ENCODE measurements at places on chromosomes 2 and 18.

DNA sequence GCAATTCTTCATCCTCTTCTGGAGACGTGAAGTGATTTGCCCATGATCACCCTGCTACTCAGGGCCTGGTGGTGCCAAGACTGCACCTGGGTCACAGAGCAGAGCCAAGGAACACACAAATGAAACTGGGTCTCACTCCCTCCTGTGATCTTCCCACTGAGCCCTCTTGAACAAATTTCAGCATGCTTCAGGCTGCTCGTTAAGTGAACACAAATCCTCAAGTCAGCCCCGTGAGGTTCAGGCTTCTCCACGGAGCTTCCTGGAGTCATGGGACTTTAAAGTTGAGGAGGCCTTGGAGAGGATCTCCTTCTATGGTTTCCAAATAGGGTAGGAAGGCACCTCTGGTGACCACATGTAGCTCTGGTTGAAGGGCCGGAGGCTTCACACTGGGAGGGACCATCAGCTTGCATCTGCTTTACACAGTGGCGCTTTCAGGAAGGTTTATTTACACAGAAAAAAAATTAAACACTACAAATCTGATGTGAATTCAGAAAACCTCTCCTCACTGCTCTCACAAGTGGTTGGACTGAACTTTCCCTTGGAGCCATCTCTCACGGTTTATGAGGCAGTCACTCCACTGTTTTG lies 255.4 kb downstream of the LOXHD1 start:
- peak; percentile 86 for DNase-seq

- no peak for DNase-seq
Measured at GRCh38 chr2:80147690-80148089, 156.9 kb downstream of the LRRTM1 start.

GRCh38 chr18:9638886-9639285 lies 24.5 kb upstream of the PPP4R1 start:
- no peak for DNase-seq

GRCh38 chr2:24238158-24238557 lies 63.3 kb downstream of the FAM228A start:
- peak; percentile 71 for DNase-seq

DNA sequence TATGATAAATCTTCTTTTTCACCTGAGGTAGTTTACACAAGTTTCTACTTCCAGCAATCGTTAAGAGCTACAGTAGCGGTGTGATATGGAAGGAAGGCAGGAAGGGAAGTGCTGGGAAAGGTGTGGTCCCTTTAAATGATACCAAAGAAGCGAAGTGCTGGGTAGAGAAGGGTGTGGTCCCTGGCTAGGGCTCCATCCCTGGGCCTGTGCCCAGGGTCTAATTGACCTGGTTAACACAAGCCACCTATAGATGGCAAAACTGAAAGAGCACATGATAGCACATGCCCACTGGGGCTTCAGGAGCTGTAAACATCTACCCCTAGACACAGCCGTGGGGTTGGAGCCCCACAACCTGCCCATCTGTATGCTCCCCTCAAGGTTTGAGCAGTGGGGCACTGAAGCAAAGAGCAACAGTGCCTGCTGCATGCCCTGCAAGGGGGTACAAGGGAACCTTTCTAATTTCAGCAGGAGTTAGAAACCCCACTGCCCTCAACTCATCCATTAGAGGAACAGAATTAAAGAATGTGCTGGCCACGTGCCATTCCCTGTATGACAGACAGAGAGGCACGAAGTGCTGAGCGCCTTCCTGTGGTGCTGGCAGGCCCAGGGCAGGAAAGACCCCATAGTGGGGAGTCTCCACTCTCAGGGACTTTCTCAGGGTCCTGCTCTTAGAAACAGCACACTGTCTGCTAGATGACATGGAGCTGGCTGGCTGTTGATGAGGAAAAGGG lies 153.1 kb upstream of the LMAN1 start:
- no peak for DNase-seq

DNA sequence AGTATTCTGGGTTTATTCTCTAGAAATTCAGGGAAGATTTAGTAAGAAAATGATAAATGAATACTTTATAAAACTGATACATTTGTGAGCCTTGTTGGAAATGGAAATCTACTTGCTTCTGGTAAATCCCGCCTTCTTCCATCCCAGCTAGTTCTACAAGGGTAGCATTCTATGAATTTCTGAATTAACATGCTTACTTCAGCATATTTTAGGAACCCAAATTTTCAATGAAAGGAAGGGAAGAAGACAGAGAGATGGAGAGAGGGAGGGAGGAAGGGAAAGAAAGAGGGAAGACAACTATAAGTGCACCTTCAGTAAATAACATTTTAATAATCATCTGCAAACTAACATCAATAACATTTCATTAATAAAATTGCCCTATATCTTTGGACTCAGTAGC lies 26.6 kb upstream of the TMEM237 start:
- DNase-seq = no peak

- peak; percentile 3 for DNase-seq
Measured at GRCh38 chr2:17879137-17879912, 858 bp downstream of the KCNS3 start.

GRCh38 chr2:207357216-207357615 lies 172.5 kb upstream of the CREB1 start:
- no peak for DNase-seq

GRCh38 chr2:108315444-108315934 lies 26.8 kb downstream of the SULT1C2 start:
- DNase-seq = no peak

DNA sequence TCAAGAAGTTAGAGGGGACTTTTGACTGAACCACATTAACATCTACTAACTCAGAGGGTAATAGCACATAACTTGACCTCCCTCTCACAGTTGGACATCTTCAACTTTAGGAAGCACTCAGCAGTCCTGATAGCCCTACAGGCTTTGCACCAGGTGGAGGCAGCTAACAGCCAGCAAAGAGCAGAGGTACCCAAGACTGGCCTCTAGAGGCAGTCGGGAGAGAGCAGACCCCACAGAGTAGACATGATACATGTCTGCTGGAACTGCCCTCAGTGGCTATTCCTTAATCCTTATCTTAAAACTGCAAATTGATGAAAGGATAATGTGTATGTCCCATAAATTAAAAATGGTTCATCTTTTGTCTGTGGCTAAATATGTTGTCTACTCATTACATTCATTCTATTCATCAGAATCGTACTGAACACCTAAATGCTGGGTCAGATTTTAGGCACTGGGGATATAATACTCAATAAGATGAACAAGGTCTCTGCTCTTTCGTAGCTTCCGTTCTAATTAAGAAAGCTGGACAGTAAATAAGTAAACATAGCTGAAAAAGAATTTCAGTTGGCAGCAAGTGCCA lies 49.8 kb downstream of the CAB39 start:
- DNase-seq = peak; percentile 2

DNA sequence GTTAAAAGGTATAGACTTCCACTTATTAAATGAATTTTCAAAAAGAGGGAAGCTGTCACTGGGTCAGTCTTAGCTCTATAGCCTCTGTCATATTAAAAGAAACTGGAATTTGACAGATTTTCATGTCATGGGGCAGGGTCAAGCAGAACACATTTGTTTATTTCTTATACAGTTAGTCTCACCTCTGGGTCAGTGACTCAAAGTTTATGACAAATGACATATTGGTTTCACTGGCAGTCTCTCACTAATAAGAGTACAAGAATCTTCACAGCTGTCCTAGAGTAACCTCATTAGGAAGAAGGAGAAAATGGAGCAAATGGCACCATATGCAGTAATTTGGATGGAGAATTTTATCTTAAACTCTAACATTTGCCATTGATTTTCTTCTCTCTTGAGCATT lies 63.2 kb downstream of the MBD2 start:
- no peak for DNase-seq

DNA sequence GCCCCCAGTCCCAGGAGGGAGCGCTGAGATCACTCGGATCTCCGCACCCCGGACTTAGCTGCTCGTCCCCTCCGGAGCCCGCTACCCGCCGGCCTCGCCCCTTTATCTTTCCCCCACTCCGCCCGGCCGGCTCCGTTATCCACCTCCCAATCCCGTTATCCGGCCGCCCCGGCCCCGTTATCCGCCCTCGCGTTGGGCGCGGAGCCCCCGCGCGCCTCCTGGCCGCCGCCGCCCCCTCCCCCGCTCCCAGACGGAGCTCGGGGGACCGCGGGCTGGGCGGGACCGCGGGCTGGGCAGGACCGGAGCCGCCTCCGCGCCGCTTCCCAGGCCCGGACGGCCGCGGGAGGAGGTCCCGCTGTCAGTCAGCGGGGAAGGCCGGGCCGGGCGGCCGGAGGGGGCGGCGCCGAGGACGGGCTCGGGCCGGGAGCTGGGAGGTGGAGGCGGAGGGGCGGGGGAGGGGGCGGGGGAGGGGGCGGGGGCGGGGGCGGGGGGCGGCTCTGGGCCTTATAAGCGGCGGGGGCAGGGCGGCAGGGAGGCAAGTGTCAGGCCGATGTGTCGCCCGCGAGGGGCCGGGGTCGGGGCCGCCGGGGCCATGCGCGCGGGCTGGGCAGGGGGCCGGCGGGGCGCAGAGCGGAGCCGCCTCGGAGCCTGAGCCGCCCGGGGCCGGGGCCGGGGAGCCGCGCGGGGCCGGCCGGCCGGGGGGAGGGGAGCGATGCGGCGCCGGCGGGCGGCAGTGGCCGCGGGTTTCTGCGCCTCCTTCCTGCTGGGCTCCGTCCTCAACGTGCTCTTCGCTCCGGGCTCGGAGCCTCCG lies at the start of gene PKDCC:
PKDCC (plus strand) TSS at position 534 of the 811 bp plus-strand sequence; CDS start at position 713, 179 bp downstream.
- DNase-seq = peak; percentile 4

DNA sequence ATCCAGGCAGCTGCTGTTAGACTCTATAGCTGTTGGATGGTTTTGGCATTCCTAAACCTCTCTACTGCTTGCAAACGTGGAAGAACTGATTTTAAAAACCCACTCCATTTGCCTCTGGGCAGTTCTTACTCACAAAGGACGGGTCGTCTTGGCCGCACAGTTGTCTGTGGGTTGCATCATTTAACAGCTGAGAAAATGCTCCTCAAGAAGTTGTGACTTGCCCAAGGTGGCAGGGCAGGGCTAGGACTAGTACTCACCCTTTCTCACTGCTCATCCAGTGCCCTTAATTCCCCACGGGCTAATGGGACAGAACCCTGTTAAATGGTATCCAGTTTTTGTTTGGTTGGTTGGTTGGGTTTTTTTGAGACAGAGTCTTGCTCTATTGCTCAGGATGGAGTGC lies 997 bp upstream of the DRC1 start:
- DNase-seq = no peak

GRCh38 chr2:119431976-119432850 lies 559 bp downstream of the TMEM37 start:
- DNase-seq = no peak

GRCh38 chr18:33099626-33100025 lies 326.8 kb upstream of the KLHL14 start:
- DNase-seq = no peak

DNA sequence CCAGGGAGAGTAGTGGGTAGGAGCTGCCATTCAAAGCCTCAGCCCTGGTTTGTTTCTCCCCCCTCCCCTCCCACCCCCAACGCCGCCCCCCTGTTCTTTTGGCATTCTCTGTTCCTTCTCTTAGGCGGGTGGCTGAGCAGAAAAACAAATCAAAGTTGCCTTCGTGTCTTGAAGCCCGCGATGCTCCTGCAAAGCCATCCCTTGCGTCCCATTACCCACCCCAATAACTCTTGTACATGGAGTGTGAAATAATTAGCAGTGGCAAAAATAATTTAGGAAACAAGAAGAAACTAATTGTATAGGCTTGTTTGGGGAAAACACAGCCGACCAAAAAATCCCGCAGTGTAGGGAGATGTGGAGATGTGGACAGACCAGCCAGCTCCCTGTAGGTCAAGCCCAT lies 59.6 kb downstream of the CELF4 start:
- DNase-seq = no peak

DNA sequence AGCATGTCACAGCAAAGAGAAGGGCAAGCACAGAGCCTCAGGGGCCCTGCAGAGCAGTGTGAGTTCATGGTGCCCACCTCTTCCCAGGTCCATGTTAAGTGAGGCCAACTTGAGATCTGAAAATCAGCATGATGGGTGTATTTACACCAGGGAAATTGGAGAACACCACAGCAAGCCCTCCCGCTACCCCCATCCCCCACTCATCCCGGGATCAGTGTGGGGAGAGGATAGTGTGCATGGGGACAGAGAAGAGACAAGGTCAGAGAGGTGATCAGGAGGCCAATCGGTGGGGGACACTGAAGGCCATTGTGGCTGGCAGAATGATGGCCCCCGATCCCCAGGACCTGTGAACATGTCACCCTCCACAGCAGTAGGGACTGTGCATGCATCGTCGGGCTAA lies 54.7 kb downstream of the PTGR3 start:
- DNase-seq = no peak

DNA sequence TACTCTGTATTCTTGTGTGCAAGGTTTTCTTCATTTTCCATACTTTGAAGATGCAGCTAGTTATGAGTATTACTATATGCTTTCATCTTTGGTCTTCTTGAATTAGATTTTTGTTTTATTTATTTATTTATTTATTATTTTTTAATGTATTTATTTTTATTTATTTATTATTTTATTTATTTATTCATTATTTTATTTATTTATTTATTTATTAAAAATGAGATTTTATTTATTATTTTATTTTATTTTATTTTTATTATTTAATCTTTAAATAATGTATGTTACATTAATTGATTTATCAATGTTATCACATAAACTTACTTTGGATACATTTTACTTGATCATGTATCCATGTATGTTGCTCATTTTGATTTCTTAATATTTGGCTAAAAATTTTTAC lies 132.3 kb upstream of the GALNT13 start:
- DNase-seq = no peak

- DNase-seq = no peak
Measured at GRCh38 chr18:9157806-9158205, 21.2 kb downstream of the ANKRD12 start.

DNA sequence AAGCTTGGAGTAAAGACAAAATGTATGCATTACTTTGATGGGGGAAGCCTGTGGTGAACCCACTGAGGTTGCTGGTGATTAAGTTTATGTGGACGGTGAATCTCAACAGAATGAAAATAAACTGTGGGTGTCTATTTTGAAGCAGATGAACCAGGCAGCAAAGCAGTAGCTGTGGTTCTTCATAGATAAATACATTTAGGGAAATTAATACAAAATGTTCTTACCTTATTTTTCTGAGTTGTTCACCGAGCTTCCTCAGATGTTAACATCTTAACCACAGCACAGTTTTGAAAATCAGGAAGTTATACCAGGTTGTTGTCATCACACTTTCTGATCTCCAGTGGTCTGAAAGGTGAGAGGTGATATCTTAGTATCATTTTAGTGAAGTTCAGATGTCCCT lies 53.9 kb downstream of the NCK2 start:
- no peak for DNase-seq

- no peak for DNase-seq
Measured at GRCh38 chr2:147425437-147426029, 419.3 kb upstream of the ACVR2A start.

Measured in NCI-H1092 treated with DMSO at 0.1 percent for 48 hours (cell line).